ENCODE measurements at places on chromosomes 4 and X. TPM values are rescaled to one million over a fixed set of nuclear protein-coding genes. Genes with fewer than 3 reads are reported as not detected.

The ZNF711 gene
- total RNA-seq = 5.3 TPM

The PAGE4 gene
- not detected for total RNA-seq

The ZNF732 gene
- 1.1 TPM for total RNA-seq

The GLRA2 gene
- total RNA-seq = not detected

The GYG2 gene
- not detected for total RNA-seq

The FAM53A gene
- total RNA-seq = 2.0 TPM

The MAGEA6 gene
- total RNA-seq = not detected

The DCX gene
- not detected for total RNA-seq

The MAML3 gene
- total RNA-seq = 9.5 TPM

The TBC1D9 gene
- total RNA-seq = 75.9 TPM

The PABPC1L2A gene
- total RNA-seq = not detected

The TMEM271 gene
- total RNA-seq = not detected

The SPANXA2 gene
- not detected for total RNA-seq

The AKAP14 gene
- total RNA-seq = not detected

The FGF2 gene
- total RNA-seq = 16.6 TPM

The SSX2B gene
- not detected for total RNA-seq

The MUC7 gene
- total RNA-seq = not detected

The FAM114A1 gene
- 117 TPM for total RNA-seq

The TMEM144 gene
- 3.4 TPM for total RNA-seq

The IGFBP7 gene
- total RNA-seq = 322 TPM

The SMIM10L2A gene
- 0.28 TPM for total RNA-seq

The FANCB gene
- total RNA-seq = 5.1 TPM

The ANXA10 gene
- not detected for total RNA-seq

The SETD7 gene
- 85.0 TPM for total RNA-seq

The GPRASP2 gene
- total RNA-seq = 27.4 TPM

The FOXR2 gene
- total RNA-seq = not detected

The SGCB gene
- total RNA-seq = 24.4 TPM

The STS gene
- 2.3 TPM for total RNA-seq

Data from pulmonary artery endothelial cell (primary cell).